A375 (cell line): ENCODE measurements at places on chromosomes 12 and 14. TPM values are rescaled to one million over a fixed set of nuclear protein-coding genes. Genes with fewer than 3 reads are reported as not detected.

Gene BMP4
- 3.0 and 3.4 TPM in 2 replicates for total RNA-seq

Gene PIWIL1
- total RNA-seq = not detected in 2 replicates

Gene KRT72
- not detected in 2 replicates for total RNA-seq

Gene BCL2L14
- total RNA-seq = not detected in 2 replicates
